ENCODE measurements at places on chromosomes 13 and 19.

DNA sequence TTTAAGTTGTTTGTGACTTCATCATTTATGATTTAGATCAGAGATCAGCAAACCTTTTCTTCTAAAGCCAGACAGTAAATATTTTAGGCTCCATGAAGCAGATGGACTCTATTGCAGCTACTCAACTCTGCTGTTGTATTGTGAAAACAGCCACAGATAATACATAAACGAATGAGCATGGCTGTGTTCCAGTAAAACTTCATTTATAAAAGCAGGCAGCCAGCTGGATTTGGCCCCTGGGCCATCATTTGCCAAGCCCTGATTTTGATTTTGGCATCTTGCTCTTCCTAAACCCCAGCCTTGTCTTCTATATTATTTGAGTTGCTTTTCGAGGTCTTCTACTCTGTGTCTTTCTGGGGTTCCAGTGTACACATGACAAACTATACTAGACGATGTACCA is 41.3 kb downstream of the RNASEH2B start:
- no peak for DNase-seq

GRCh38 chr19:412356-413355 is 3.7 kb upstream of the C2CD4C start:
- DNase-seq: peak; percentile 39

DNA sequence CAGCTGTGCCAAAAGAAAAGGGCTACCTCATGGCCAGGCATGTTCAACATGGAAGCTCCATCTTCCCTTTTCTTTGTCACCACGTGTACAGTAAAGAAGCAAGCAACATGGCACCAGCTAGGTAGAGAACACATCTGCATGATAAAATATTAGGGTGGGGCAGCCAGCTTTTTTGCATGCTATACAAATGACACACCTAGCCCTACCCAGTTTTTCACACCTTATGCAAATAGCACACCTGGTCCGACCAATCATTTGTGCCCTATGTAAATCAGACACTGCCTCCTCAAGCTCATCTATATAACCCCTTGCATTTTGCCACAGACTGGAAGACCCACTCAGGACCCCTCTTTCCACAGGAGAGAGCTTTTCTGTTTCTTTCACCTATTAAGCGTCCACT is 85.5 kb downstream of the STOML3 start:
- no peak for DNase-seq

- DNase-seq: no peak
Measured at GRCh38 chr13:63864171-63864902, 2448.7 kb upstream of the PCDH20 start.

DNA sequence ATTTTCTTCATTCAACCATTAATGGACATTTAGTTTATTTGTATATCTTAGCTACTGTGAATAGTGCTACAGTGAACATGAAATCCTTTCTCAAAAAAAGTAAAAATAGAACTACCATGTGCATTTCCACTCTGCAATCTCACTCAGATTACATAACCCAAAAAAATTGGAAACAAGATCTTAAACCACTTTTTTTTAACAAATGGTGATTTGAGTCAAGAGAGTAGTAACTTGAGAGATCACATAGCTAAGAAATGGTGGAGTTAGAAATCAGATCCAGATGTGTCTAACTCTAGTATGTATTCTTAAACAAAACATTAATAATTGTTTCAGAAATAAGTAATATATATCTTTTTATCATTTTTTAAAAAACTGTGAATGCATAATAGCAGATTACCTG is 318.3 kb upstream of the SGCG start:
- DNase-seq: no peak

GRCh38 chr19:7849631-7849999 is 19.6 kb downstream of the EVI5L start:
- no peak for DNase-seq

- DNase-seq: peak; percentile 48
Measured at GRCh38 chr13:85806553-85807175, 7.4 kb upstream of the SLITRK6 start.

- DNase-seq: peak; percentile 63
Measured at GRCh38 chr13:78602561-78603239, 652 bp downstream of the POU4F1 start.

GRCh38 chr13:98097749-98098148 is 45.1 kb upstream of the FARP1 start:
- DNase-seq: no peak

- no peak for DNase-seq
Measured at GRCh38 chr13:111561091-111561781, 240.8 kb downstream of the TEX29 start.

DNA sequence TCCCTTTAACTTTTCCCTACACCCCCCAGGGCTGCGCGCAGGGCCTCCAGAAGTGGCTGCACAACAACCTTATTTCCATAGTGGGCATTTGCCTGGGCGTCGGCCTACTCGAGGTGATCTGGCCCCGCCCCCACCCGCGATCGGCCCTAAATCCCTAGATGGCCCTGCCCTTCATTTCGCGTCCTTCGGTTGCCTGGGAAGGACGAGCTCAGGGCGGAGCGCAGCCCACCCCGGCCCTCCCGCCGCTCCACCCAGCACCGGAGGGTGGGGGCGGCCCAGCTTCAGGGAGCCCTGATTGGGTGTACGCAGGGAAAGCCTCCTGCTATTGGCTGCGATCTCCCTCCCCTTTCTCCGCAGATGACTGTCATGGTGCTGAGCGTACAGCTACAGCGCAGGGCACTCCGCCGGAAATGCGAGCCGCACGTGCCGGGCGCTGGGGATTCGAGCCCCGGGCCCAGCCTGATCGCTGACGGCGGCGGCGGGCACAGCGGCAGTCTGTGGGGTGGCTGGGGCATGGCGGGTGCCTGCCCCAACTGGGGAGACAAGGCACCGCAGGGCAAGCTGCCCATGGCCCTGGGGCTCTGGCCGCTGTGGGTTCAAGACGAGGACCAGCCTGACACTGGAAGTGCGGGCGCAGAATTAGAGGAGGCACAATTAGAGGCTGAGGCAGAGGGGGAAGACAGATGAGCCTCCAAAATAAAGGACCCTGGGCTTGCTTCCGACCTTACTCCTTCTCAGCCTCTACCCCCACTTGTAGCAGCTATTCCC is 4.3 kb downstream of the CD37 start:
- no peak for DNase-seq

DNA sequence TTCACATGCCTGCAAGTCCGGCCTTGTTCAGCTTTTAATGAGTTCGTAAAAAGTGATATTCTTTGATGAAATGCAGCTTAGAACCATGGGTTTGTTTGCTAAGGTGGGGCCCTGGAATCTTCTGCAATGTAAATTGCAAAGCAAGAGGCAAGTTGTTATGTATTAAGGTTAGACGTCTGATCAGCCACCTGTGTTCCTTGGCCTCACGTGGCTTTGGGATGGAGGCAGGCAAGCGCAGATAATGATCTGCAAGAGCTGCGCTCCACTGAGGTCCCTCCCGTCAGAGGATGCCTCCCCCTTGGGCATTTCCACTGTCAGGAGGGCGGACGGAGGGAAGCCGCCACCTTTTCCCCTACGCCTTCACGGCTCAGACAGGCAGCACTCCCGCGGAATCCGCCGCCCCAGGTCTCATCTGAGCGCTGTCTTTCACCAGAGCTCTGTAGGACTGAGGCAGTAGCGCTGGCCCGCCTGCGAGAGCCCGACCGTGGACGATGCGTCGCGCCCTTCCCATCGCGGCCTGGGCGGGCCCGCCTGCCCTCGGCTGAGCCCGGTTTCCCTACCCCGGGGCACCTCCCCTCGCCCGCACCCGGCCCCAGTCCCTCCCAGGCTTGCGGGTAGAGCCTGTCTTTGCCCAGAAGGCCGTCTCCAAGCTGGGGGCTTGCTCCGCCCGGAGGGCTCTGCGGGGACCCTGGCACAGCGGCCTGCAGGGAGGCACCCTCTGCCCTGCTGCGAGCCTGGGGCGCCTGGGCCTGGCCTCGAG is 110.9 kb downstream of the CRYL1 start:
- DNase-seq: no peak

- no peak for DNase-seq
Measured at GRCh38 chr13:78265098-78265497, 338.3 kb downstream of the POU4F1 start.

DNA sequence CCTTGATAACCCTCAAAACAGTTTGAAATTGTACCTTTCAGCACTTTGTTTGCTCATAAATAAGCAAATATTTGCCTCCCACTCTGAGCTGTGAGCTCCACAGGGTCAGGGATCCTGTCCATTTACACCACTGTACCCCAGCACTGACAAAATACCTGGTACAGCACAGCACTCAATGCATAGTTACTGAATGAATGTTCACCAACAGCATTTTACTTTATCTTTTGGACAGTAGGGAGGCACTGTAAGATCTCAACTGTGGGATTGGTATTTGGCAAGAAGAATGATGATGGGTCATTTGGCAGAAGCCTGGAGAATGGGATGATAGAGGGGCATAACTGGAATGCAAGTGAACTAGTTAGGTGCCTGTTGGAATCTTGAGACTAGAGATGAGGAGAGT is 127.2 kb upstream of the ARGLU1 start:
- no peak for DNase-seq

GRCh38 chr13:105509981-105510762 is 1025.3 kb downstream of the EFNB2 start:
- DNase-seq: no peak

DNA sequence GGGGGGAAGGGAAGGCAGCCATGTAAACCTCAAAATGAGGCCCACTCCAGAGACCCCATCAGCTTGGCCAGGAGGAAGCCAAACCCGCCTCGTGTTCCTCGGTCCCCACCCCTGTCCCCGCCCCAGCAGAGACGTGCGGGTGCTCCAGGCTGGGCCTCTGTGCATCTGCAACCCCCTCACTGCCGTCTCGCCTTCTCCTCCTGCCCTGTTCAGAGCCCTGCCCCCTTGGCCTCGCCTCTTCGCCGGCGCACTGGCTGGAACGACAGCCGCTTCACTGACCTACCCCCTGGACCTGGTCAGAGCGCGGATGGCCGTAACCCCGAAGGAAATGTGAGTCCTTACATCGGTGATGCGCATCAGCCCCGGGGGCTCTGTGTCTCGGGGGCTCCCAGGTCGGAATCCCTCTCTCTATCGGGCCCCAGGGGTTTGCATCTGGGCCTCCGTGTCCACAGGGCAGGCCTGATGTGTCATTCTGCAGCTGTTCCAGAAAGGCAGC is 32.2 kb downstream of the TMEM161A start:
- peak; percentile 39 for DNase-seq

- peak; percentile 94 for DNase-seq
Measured at GRCh38 chr13:72221276-72221962, 354.4 kb upstream of the DACH1 start.

- DNase-seq: no peak
Measured at GRCh38 chr13:92804926-92805325, 421.7 kb upstream of the GPC6 start.

GRCh38 chr19:9054765-9055164 is 32.1 kb upstream of the OR1M1 start:
- no peak for DNase-seq

- no peak for DNase-seq
Measured at GRCh38 chr19:50564229-50565105, 3.8 kb downstream of the LRRC4B start.

DNA sequence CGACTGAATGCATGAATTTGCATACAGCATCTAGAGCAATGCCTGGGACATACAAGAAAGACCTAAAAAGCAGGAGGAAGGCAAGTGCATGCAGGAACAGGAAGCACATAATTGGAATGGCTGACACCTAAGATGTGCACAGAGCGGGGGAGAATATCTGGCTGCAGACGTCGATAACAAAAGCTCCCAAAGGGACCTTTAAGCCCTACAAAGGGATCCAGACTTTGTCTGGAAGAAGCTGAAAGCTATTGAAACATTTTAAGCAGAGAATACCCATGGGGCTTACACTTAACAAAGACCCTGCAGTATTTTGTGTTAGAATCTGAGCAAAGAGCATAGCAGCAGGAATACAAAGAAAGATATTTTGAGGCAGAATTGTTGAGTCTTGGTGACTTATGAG is 107.4 kb upstream of the CLDN10 start:
- DNase-seq: no peak

GRCh38 chr19:18940769-18941627 is at the start of gene HOMER3:
Gene HOMER3 (minus strand): TSS chr19:18941217. CDS start chr19:18938982, 2,235 bp downstream.
- peak; percentile 83 for DNase-seq

- no peak for DNase-seq
Measured at GRCh38 chr13:74620308-74620707, 486.1 kb upstream of the KLF12 start.

GRCh38 chr19:3852614-3853254 is 16.1 kb downstream of the ZFR2 start:
- peak; percentile 48 for DNase-seq

GRCh38 chr13:69556540-69557196 is 551.0 kb upstream of the ATXN8OS start:
- no peak for DNase-seq

GRCh38 chr19:32928806-32929205 is 43.0 kb downstream of the CEP89 start:
- no peak for DNase-seq

DNA sequence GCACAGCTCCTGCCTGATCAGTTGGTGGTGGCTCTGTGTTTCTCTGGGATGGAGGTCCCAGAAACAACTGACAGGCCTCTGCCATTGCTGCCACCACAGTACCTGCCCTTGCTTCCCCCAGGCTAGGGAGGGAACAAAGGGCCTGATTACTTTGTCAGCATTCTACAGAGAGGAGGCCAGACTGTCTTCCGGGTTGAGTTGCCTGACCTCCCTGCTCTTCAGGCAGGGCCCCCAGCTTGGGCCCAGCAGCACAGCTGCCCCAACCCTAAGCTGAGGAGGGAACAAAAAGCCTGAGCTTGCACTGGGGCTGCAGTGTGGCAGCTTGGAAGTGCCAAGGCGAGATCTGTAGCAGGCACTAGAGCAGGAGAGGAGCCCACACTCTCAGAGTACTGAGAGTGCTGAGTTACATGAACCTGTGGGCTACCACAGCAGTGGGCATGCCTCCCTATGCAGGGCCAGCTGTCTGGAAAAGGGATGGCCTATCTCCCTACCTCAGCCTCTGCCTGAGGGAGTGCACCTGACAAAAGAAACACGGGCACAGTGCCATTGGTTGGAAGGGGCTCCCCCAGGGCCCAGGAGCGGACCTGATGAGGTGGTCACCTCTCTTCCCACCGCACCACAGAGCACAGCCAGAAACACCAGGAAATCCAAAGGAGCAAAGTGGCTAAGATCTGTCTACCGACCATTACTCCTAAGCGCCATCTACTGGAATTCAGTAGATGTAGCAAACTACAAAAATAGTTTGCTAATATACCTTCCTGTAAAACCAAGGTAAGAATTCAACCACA is 24.4 kb downstream of the SLC25A15 start:
- peak; percentile 46 for DNase-seq

GRCh38 chr19:47418692-47419029 is 666 bp downstream of the MEIS3 start:
- DNase-seq: no peak

GRCh38 chr19:39139305-39139874 is 13.8 kb downstream of the PAK4 start:
- no peak for DNase-seq

DNA sequence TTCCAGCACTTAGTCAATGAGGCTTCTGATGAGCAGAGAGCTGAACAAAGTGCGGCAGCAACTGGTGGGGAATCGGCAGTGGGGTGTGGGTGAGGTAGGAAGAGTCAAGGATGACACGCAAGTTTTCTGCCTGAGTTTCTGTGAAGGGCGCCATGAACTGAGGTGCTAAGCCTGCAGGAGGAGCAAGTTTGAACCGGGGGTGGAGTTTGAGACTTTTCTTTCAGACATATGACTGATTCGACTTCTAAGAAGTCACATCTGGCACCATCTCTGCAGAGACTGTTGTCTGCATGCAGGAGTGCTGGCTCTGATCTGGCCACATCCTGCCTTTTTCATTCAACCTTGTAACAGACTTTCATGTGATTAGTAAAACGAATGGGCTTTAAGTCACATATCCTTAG is 14.8 kb upstream of the GPI start:
- DNase-seq: no peak
